ENCODE measurements at places on chromosomes 3 and 15.

- DNase-seq, result no peak
Measured at GRCh38 chr3:32125012-32125411, 18.6 kb downstream of the GPD1L start.

DNA sequence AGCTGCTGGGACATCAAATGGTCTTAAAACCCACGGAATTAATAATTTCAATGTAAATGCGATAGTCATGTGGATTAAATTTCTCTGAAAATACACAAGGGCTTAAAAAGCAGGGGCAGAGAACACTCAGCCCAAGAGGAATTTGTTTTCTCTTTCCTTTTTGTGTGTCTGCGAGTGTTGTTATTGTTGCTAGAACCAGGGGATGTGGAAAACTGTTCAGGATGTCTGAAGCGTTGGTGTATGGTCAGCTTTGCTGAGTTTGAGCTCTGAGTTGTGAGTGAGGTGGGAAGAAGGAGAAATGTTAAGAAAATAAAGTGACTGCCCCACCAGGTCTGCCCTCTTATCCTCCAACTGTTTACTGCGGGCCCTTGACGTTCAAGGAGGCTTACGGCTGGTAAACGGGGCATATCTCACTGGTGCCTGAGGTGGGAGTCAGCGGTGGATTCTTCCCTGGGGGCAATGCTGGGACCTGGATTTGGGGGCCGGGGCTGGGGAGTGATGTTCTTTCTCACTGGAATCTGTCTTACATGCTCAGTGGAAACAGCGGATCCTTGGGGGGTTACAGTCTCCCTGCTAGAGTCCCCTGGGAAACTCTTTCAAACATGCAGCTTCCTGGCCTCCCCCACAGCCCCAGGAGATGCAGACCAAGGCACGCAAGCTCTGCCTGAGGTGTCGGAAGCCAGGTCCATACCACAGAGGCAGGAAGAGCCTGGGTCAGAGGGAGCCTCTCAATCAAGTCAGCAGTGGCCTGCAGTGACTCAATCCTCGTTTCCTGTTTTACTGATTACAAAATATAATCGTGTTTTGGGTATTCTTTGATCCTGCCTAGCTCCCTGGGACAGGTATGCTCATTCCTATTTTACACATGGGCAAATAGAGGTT lies 41.8 kb downstream of the ITGA11 start:
- peak; percentile 89 for DNase-seq

GRCh38 chr3:197367081-197367780 lies 68.8 kb upstream of the DLG1 start:
- peak; percentile 47 for DNase-seq

- no peak for DNase-seq
Measured at GRCh38 chr15:92463826-92464225, 70.1 kb downstream of the ST8SIA2 start.

- DNase-seq, result no peak
Measured at GRCh38 chr15:56813995-56814394, 80.7 kb upstream of the ZNF280D start.

DNA sequence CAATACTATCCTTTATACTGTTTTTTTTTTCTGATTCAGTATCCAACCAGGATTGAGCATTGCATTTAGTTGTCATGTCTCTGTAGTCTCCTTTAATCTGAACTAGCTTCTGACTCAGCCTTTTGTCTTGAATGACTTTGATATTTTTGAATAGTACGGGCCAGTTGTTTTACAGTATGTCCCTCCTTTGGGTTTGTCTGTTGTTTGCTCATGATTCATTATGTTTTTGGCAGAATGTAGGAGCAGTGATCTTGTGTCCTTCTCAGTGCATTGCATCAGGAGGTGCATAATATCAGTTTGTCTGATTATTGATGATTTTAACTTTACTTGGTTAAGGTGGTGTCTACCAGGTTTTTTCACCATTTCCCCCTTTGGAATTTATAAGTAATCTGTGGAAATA lies 20.5 kb downstream of the EXOG start:
- no peak for DNase-seq

- DNase-seq, result no peak
Measured at GRCh38 chr3:9727743-9728142, 3.8 kb upstream of the BRPF1 start.

DNA sequence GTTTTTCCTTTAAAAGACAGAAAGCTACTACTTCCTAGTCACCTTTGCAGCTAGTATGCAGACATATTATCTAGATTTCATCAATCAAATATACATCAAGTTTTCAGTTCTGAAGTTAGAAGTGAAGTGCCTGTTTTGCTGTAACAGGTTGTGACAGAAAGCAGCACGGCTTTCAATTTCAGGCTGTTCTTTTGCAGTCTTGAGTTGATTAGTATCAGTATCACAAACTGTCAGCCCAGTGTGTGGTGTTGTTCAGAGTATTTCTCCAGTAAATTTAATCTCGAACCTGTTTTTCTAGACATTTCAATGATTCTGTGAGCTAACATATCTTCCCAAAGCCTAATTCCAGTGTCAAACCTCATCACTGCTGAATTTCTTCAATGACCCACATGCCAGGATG lies 1050.8 kb downstream of the DIPK2A start:
- DNase-seq, result no peak

- DNase-seq, result no peak
Measured at GRCh38 chr3:135514060-135514448, 451.5 kb upstream of the PPP2R3A start.

GRCh38 chr3:22231061-22231460 lies 480.1 kb upstream of the ZNF385D start:
- peak; percentile 67 for DNase-seq

DNA sequence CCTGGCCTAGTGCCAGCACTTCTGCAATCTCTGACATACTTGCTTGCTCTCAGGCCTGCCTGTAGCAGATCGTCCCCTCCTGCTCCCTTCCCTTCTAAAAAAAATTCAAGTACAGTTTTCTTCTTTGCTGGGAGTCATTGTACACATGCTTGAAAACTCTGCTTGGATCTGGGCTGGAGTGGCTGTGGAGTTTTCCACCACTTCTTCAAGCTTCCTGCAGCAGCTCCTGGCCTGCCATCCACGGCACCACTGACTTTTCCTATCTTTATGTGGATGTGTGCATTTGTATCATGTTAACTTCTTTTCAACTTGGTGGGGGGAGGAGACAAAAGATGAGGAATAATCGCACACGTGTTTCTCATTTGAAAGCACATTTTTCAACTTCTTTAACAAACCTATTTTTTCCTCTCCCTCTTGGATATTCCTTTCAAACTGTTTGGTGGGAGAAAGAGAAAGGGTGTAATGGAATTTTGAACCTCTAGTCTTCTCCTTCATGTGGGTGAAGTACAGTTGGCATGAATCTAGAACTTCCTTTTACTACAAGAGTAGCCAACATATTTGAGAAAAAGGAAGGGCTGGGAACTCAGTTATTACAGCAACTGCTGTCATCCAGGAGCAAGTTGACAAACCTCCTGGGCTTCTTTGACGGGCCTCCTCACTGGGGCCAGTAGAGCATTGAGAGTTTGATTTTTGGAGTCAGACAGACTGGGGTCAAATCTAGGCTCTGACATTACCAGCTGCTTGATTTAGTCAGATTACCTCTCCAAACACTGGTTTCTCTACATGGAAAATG lies 61.2 kb upstream of the LRTM1 start:
- peak; percentile 67 for DNase-seq

- no peak for DNase-seq
Measured at GRCh38 chr3:40387001-40387894, at the start of gene ENTPD3. ENTPD3 (plus strand) TSS chr3:40387184; CDS start chr3:40388058, 874 bp downstream.

- DNase-seq, result no peak
Measured at GRCh38 chr3:99943931-99944761, 126.5 kb downstream of the CMSS1 start.

- DNase-seq, result peak; percentile 42
Measured at GRCh38 chr3:46946856-46947545, 29.5 kb downstream of the CCDC12 start.

DNA sequence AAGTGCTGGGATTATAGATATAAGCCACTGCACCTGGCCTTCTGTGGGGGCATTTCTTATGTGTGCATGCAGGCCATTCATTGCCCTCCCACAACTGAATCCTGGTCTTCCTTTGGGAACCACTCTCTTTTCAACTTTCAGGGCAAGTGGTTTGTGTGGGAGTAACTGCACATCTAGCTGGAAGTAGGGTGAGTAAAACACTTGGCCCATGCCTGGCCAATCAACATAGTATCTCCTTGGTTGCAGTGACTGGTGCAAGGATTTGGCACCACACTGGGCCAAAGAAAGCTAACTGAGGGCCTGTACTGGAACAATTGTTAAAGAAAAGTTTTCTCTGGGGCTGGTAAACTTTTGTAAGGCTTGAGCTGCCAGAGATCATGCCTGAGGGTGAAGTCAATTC lies 189.2 kb upstream of the FEZF2 start:
- DNase-seq, result no peak

- no peak for DNase-seq
Measured at GRCh38 chr15:69466733-69467132, 14.1 kb downstream of the RPLP1 start.

DNA sequence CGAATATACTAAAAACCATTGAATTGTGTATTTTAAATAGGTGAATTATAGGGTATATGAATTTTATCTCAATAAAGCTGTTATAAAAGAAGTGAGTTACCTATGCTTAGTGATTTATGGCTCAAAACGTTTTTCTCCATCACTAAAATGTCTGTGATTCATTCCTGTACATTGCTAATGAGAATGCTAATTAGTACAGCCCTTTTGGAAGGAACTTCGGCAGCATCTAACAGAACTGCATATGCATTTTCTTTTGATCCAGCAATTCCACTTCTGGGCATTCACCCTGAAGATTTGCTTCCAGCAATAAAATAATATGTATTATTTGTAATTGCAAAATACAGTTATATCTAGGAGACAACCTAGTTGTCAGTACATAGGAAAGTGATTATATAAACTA lies 53.6 kb downstream of the TCF12 start:
- DNase-seq, result no peak

- DNase-seq, result no peak
Measured at GRCh38 chr3:65810302-65810701, 228.4 kb downstream of the MAGI1 start.

- no peak for DNase-seq
Measured at GRCh38 chr15:70443486-70444273, 319.7 kb downstream of the UACA start.

- DNase-seq, result no peak
Measured at GRCh38 chr15:96243701-96244100, 86.8 kb upstream of the NR2F2 start.

DNA sequence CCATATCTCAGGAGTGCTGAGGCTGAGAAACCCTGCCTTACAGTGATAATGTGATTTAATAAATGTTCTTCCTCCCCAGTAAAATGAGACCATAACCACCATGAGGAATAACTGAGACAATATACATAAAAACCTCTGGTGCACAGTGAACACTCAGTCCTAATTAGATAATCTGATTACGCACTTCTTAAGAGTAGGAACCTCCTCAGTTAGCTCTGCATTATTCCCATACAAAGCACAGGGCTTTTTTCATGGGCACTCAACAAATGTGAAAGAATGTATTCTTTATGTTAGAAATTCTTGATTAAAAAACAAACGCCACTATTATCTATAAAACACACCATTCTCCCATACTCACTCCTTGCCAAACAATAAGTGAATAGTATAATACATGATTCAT lies 97.0 kb downstream of the TNIK start:
- no peak for DNase-seq

Data from brain microvascular endothelial cell (primary cell).